NCI-H146 (cell line): ENCODE measurements at places on chromosomes 16 and 17.

- no peak for DNase-seq
Measured at GRCh38 chr16:73568769-73569168, 520.8 kb upstream of the ZFHX3 start.

DNA sequence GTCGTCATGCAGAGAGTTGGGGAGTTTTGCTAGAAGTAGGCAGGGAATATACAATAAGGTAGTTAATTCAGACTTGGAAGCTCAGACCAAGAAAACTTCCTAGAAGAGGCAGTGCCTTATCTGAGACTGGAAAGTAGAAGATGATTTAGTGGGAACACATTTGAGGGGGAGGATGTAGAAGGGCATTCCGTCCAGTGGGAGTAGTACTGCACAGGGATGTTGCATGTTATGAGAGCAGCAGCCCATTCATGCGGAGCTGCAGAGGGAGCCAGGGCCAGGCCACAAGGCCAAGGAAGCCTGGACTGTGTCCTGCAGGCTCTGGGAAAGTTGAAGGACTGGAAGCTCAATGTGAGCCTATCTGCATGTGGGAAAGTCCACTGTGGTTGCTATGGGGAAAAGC is 344.5 kb upstream of the EEF2KMT start:
- DNase-seq, result no peak

GRCh38 chr17:30981531-30982519 is 11.0 kb downstream of the RNF135 start:
- DNase-seq, result no peak

DNA sequence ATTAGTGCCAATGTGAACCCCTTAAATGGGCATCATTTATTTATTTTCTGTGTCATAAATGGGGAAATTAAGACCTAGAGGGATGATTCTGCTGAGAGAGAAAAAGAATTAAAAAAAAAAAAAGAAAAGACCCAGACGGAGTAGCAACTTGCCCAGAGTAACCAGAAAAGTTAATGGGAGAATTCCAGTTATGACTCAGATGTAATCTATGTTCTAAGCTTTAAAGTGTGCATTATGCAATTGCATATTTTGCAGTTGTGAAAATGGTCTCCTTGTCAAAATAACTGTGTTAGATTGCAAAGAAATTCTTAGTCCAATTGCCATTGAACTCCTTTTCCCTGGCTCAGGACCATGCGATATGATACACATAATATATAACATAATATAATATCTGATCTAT is 38.6 kb upstream of the TBX2 start:
- no peak for DNase-seq

DNA sequence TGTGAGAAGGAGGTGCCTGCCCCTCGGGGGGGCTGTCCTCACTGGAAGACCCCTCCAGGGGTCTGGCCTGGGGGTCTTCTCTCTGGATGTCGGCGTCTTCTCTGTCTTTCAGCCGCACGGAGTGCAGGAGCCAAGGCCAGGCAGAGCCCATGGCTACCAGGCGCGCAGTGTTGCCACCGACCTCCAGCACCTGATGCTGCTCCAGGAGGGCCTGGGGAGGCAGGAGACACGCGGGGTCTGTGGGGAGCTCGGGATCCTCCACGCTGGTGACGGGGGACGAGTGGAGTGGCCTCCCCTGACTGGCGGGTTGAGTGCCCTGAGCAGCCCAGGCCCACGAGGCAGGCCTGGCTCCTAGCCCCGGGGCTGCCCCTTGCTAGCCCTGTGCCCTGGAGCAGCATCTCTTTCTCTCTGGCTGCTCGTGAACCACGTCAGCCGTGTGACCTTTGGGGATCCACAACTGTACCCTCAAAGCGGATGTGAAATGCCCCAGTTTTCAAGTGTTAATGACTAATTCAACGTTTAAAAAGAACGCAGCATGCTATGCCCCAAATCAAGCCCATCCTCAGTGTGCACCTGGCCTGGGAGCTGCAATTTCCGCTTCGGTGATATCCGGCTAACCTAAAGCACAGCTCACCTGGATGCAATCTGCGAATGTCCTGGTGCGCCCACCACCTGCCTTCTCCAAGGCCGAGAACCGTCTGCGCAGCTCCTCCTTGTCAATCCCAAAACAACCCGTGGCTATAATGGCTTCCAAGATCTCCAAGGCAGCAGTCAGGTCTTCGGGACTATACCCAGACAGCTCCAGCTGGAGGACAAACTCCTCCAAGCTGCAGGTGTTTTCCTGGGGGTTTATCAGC is 62.9 kb downstream of the IL21R start:
- DNase-seq, result no peak

- no peak for DNase-seq
Measured at GRCh38 chr17:7111784-7112509, 2.7 kb downstream of the ASGR2 start.

GRCh38 chr17:9307313-9307998 is 268.2 kb downstream of the STX8 start:
- no peak for DNase-seq

DNA sequence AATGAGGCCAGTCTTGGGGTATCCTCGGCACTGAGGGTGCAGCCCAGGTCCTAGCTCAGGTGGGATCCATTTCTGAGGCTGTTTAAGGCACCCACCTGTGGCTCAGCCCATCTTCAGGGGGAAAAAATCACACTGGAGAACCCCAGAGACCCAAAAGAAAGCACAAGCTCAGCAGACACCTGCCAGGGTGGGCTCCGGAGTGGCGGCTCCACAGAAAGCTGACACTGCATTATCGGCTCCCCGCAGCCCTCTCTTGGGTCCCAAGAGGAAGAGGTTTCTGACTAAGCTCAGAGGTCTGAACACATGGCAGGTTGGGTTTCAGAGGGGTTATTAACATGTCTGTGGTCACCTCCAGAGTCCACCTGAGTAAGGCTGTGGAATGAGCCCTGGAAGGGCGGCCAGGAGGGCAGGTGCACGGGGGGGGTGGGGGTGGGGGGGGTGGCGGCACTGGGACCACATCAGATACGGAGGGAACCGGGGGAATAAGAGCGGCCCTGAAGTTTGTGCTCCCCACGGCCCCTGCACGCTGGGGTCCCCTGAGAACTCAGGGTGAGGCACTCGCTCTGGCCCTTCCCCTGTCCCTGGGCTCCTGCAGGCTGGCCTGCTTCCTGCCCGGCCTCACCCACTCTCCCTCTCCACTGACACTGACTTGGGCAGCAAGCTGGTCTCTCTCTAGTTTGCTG is 79.5 kb downstream of the TIMM22 start:
- no peak for DNase-seq

- DNase-seq, result no peak
Measured at GRCh38 chr17:43309505-43310332, 75.9 kb upstream of the RNU2-1 start.
